HT1080 (cell line): ENCODE measurements at places on chromosomes 1 and 21.

DNA sequence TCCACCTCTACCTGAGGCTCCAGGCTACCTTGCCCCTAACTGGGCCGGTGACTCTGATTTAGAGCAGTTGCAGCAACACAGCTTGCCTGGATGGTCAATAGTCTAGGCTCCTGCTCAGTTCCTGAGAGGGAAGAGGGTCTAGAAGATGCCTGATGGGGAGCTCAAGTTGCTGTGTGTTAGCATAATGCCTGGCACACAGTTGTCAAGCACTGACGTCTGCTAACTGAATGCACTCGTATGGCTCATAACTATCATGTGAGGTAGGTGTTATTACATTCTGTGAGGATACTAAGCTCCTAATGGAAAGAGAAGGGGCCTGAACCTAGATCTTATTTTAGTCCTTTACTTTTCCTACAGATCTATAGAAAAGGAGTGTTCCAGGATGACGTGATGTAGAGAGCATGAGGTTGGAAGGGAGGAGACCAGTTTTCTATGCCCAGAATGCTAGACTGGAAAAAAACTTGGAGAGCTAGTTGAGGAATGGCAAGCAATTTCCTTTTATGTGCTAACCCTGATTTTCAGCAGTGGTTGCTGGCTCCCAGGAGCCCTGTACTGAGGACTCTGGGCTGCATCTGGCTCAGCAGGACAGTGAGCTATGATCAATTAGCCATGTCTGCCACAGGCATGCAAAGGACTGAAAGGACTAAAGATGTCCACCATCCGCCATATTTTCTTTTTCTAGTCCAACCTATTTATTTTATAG lies 30.0 kb downstream of the FAM78B start:
- DNase-seq = no peak

DNA sequence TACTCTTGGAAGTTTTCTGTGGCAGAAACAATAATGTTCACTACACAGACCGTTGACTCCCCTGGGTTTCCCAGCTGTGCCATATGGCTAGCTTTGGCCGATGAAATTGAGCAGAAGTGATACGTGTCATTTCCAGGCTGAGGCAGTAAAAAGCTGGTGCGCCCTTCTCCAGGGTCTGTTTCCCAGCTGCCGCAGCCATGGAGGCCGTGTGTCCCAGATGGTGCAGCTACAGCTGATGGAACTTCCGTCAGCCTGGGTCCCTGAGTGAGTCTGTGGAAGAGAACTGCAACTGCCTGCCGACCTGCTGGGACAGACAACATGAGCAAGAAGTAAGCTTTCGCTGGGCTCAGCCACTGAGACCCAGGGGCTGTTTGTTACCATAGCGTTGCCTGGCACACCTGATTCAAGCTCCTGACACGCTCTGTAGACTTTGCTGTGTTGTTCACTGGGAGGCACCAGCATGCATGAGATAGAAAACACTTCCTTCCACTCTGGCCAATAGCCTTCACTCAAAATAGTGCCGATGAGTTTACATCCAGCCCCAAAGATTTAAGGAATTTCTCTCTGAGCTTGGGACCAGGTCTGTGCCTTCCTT lies 116.3 kb upstream of the SLC25A33 start:
- no peak for DNase-seq

GRCh38 chr1:152160576-152160975 lies 1.5 kb upstream of the RPTN start:
- DNase-seq = no peak

DNA sequence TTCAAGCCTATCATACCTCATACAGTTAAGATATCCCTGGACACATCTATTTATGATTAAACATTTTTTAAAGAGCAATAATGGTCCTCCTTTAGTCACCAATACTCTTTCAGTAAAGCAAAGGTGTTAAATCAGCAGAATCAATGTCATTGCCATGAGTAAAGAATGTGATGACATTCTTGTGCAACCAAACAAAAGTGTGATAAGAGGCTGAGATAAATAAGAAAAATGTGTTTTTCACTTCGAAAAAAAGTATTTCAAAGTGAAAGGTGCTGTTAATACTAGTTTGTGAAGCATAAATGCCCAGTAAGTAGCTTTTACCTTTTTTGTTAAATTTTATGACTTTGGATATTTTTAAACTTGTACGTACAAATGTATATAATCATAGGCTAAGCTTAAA lies 8.4 kb downstream of the SLC44A5 start:
- DNase-seq = no peak

- DNase-seq = no peak
Observed at GRCh38 chr1:36154765-36155407, 1.1 kb upstream of the MAP7D1 start.

GRCh38 chr21:18373606-18374005 lies 30.0 kb downstream of the TMPRSS15 start:
- DNase-seq = peak; percentile 76

DNA sequence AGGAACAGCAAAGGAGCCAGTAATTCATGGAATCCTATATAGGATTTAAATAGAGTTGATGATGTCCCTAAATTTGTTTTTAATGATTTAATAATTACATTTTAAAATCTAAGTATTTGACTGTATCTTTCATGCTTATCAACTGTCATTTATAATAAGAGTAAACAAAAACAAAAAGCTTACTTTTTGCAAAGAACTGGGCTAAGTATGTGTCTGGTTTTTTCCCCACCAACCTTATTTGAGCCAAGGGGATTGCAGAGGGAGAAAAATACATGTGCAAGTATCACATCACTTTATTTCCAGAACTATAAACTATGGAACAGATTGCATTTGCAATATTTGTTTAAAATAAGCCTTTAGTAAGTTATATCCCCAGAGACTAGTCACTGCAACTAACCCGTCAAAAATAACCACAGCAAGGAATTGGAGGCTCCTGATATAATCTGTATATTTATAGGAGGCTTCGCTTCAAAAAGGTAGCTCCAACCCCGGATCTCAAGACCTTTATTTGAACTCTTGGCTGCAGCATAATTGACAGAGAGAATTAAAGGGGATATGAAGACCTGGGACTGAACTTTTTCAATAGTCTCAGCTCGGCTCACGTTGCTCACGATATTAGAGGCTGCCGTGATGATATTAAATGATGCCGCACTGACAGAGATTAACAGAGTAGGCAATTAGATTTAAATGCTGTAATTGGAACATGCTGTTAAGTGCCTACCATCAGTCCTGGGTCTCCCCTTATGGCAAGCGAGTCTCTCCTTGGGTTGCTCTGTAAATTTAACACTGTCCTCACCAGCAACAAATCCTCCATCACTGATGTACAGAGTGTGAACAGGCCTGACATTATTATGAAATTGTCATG lies 329.1 kb upstream of the NFIA start:
- no peak for DNase-seq

DNA sequence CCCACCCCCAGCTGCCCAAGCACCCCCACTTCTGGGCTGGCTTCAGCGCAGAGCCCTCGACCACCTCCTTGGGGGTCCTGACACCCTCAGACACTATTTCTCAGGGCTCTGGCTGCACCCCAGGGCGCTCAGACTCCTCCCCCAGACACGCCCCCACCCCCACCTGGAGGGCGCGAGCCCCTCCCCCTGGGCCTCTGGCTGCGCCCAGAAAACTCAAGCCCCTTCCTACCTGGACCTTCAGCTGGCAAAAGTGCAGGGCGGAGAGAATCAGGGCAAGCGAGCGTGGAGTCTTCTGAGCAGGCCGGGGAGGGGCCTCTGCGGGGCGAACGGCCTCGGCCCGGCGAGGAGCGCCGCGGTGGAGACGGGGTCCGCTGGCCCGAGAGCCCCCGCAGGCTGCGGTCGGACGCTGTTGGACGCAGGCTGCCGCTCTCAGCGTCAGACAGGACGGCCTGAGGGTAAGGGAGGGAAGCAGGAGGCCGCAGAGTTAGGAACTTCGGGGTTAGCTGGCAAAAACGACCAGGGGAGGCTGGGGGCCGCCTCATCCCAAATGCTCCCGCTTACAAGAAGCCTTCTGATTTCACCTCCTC lies 17.4 kb upstream of the NBPF1 start:
- no peak for DNase-seq

DNA sequence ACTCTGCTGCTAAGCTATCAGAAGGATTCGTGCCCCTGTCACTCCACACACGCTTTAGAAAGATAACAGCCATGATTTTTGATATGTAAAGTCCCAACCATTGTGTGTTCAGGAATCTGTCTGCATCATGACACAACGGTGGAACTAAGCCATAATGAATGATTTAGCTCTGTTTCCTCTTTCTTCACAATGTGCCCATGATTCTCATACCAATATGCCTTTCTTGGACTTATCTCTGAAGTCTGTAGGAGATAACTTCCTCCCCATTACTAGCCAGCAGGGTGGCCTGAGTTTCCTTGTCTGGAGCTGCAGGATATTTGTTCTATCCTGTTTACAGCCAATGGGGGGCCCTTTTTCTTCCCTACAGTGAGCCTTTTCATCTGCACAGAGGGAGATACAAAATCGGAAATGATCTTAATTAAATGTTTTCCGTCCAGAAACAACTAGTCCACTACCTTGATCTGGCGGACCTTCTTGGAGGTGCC lies 511.7 kb downstream of the USP25 start:
- no peak for DNase-seq

DNA sequence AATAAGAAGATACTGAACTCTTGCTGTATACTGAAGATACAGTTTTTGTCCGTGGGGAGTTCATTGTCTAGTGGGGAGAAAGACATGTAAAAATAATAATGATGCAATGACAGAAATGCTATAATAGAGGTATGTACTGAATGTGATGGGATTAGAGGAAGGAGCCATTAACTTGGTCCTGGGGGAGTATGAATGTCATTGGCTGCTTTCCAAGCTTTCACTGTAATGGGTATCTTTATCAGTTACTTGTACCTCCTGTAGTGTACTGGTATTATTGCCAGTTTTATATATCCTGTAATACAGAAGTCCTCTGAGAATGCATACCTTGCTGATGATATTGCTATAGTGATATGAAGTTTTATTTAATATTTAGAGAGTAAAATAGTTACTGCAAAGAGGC lies 7.4 kb downstream of the BTBD8 start:
- no peak for DNase-seq

DNA sequence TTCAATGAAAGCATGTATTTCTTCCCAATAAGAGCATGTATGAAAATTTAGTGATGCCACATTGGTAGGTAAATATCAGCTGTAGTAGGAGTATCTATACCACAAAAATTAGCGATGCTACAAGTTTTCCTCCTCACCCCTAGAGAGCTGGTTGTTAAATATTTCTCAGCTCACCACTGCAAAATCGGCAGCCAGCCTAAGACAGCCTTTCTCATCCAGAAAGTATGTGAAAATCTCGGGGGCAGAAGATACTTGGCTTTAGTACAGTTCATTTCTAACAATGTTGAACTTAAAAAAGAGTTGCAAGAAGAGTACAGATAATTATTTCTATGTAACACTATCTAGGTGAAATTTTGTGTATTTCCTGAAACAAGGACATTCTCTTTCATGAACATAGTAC lies 235.4 kb downstream of the TPR start:
- no peak for DNase-seq

GRCh38 chr1:23020706-23021405 lies 1.6 kb downstream of the KDM1A start:
- DNase-seq = peak; percentile 17

GRCh38 chr1:64594446-64594845 lies 124.5 kb downstream of the CACHD1 start:
- no peak for DNase-seq

GRCh38 chr1:169473347-169473746 lies 12.4 kb downstream of the SLC19A2 start:
- peak; percentile 42 for DNase-seq

GRCh38 chr21:37074546-37074945 lies 1.5 kb downstream of the TTC3 start:
- DNase-seq = no peak
